ENCODE measurements at places on chromosomes 4 and X.

GRCh38 chrX:7941390-7942042 is 14.3 kb upstream of the PNPLA4 start:
- DNase-seq: no peak

DNA sequence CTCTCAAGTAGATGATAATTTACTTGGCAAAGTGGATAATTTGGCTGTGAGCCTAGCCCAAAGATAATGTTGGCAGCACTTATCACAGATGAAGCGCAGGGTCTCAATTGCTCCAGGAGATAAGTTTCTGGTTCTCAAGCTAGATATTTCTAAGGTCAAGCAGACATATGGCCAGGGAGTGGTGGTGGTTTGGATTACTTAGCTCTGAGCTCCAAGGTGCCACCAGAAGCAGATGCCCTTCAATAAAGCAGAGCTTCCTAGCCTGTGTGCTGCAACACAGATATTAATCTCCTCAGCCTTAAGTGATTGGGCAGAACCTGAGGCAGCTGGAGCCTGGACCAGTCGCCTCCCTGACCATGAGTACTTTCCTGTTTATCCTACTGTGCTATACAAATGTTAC is 79.2 kb upstream of the NALF2 start:
- no peak for DNase-seq

DNA sequence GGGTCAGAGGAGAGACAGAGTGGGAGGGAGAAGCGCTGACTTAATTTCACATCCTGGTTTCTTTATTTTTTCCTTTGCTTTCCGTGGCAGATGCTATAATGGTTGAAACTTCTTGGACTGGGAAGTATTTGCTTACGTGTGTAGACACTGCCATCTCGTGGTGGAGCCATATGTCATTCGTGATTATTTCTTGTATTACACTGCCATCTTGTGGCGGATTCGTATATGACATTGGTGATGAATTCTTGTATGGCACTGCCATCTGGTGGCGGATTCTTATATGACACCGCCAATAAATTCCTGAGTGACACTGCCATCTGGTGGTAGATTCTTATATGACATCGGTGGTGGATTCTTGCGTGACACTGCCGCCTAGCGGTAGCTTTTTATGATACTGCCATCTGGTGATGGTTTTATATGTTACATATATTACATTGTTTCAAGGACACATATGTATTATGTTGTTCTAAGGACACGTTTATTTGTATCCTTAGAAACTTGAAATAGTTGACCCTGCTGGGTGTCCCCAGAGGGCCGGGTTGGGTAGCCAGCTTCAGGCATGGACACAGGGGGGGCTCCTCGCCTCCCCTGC is 37.3 kb upstream of the CLCN4 start:
- DNase-seq: peak; percentile 8

DNA sequence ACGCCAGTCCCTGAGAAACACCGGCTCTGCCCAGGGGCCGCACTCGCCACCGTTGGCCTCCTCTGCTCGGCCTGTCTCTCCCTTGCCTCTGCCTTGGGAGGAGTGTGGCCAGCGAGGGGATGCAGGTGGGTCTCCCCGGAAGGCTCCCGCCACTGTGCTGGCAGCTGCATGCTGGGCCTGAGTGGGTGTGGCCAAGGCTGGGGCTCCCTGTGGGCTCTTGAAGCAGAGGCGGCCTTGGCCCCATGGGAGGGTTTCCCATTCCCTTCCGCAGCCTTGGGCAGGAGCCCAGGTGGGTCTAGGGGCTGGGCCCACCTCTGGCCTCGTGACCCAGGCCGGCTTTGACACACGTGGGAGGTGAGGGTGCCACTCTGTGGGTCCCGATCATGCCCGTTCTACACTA is 19.1 kb downstream of the FGFRL1 start:
- no peak for DNase-seq

GRCh38 chrX:39576041-39576872 is 521.5 kb downstream of the BCOR start:
- peak; percentile 5 for DNase-seq

- DNase-seq: no peak
Observed at GRCh38 chrX:153779891-153780677, 757 bp upstream of the SRPK3 start.

- DNase-seq: no peak
Observed at GRCh38 chr4:96103086-96103485, 263.2 kb downstream of the PDHA2 start.

DNA sequence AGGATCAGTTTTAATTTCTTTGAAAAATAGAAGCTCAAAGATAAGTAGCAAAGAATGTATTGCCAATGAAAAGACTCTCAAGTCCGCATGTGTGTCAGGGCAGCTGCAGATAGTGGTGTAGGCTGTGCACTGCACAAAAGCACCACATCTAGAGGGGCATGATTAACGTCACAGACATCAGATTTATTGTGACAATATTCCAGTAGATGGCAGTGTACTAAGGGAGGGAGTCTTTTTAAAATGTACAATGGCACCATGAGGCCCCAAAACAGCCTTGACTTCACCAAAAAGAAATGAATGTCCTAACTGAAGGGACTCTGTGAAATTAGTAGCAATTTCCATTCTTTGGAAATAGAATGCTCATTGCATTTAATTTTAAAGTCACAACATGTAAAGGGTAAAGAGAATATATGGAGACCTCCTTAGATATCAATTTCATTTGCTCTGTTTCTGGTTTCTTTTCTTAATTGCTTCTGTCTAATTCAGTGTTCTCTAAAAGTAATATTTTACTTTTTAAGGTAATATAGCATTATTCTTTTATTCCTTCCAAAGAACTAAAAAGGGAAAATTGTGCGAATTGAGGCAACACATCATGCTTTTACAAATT is 98.4 kb downstream of the ZNF827 start:
- DNase-seq: no peak

GRCh38 chr4:75892508-75892907 is 9.7 kb downstream of the PPEF2 start:
- no peak for DNase-seq

DNA sequence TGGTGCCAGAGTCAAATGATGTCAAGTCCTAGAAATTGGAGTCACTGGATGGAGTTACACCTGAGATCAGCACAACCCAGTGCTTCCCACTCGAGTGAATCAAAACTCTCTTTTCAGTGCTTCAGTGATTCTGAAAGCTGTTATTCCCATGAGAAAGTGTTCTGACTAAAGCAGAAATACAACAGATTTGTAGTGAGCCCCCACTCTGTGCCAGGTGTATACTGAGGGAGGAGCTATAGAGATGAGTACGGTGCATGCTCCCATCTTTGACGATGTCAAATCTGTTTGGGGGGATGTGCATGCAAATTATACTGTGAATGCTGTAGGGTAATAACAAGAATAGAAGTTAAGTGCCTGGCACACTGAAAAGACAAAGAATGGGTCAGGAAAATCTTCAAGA is 330.2 kb downstream of the HS3ST1 start:
- DNase-seq: no peak

DNA sequence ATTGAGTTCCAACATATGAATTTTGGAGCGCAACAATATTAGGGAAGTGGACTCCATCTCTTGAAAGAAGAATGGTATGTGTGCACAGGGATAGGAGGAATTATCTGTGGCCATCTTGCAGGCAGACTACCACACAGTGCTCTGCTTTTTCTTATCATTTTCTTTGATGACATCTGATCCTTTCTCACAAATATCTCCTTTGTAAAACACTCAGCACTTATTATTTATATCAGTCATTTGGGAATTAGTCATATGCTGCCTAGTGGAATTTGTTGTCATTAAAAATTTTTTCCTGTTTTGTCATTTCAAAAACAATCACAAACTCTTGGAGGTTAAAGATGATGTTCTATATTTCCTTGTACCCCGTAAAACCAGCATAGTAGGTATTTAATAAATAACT is 444.3 kb upstream of the ATOH1 start:
- DNase-seq: no peak

DNA sequence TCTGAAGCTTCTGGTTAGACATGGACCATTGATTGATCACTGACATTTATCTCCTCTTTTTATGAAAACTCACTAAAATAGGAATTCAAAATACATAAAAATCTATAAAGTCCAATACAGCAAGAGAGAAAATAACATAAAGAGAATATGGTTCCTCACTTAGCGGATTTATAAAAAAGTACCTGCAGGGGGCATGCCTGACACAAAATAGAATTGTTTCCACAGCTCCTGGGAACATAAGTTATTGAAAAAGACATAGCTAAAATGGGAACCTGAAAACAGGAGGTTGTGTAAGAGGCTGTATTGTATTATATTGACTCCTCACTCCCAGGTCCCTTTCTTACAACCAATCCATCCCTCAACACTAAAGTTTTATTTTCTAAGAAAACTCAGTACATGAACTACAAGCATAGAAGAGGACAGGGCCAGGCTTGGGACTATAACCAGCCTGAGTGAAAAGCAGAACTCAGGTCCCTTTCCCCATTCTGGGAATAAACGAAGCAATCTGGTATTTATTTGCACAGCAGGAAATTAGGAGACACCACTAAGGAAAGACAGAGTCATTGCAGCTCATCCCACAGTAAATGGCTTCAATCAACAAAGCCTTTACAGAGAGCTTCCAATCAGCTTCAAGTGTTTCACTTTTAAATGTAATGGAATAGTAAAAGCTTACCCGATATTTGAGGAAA is 121.1 kb upstream of the NDST4 start:
- no peak for DNase-seq

GRCh38 chr4:1030031-1030430 is 18.6 kb downstream of the FGFRL1 start:
- DNase-seq: no peak

DNA sequence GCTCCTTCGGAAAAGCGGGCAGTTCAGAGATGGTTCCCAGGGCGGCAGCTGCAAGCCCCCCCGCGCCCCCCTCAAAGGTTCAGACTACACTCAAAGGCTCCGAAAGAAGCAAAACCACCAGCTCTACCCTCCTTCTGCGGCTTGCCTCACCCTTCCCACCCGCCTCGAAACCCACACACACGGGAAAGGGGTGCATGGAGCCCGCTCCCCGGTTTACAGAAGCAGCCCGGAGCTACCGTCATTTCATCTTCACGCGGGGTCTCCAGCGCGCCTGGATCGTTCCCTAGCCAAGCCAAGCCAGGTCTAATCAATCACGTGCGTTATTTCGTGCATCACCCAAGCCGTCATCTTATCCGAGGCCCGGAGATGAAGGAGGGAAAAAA is 1.2 kb downstream of the NLGN4X start:
- no peak for DNase-seq

GRCh38 chr4:119238068-119238722 is 25.7 kb downstream of the USP53 start:
- no peak for DNase-seq

DNA sequence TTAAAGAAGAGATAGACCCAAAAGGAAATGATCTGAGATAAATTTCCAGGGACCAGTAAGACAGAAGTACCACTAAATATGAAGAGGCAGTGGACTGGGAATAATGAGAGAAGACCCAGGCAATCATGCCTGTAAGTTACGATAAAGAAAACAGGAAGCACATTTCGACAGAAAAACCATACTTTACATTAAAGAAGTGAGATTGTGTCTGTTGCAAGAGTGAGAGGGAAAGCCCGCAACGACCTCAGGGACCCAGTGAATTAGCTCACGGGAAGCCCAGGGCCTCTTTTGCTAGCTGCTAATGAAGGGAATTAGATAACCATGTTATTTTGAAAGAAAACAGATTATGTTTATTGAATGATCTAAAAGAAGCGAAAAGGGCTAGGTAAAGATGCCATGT is 28.9 kb upstream of the ACSL1 start:
- no peak for DNase-seq

GRCh38 chr4:25457053-25457715 is 80.1 kb downstream of the ANAPC4 start:
- no peak for DNase-seq

DNA sequence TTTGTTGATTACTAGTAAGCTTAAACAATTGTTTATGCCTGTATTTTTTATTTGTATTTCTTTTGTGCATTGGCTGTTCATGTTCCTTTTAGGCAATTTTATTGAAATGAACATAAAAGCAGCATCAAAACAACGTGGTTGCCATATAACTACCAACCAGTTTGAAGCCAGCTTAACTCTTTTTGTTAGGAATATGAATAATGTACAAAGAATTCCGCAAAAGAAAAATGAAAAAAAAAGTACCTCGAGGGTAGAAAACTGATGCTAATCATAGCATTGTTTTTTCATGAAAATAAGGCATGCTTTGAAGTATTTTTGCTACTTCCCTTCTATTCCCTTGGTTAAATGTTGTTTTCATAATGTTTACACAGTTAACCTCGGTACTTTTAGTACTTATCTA is 1024.0 kb upstream of the SLIT2 start:
- no peak for DNase-seq
